ENCODE measurements at places on chromosomes 6 and 20.

DNA sequence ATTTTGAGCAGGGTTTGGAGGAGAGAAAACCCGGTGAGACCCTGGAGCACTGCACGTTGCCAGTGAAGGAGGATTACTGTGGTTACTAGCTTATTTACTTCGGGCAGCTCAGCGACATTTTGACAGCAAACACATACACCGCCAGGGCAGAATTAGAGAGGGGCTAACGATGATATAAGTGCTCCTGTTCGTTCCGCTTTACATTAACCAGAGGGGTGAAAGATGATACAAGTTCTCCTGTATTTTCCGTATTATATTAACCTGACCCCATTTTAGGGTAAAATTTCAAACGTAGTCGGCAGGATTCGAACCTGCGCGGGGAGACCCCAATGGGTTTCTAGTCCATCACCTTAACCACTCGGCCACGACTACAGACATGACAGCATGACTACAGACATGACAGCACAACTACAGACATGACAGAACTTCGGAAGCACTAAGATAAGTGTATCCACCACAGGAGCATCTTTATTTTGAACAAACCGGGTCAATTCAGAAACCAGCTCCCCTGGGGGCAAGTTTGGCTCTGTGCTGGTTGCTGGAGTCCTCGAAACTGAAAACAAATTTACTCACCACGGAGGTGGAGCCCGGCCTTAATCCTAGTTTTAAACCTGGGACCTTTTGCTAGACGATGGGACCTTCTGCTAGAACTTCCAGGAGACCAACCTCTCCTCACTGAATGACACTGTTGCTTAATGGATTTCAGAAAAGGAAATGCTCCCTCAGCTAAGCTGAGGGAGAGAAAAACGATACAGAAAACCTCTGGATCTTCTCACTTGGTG is 80.4 kb upstream of the ZNF184 start:
- no peak for DNase-seq

DNA sequence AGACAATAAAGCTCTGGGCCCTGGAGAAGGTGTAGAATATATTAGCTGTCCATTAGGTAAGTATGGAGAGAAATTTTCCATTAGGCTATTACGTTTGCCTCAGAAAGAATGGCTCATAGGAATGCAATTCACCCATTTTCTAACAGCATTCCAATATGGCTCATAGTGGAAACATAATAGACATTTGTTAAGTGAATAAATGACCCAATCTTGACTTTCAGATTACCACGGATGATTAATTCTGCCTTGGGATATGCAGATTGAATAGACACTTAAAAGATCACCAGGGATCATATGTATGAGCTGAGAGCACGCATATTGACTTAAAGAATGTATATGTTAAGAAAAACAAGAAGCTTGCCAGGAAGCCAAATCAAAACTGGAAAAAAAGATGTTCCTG is 209.1 kb upstream of the CDYL start:
- no peak for DNase-seq

- DNase-seq: no peak
Measured at GRCh38 chr6:107991061-107991460, 33.1 kb upstream of the SEC63 start.

- DNase-seq: no peak
Measured at GRCh38 chr6:108797951-108798669, 50.1 kb upstream of the ARMC2 start.

- DNase-seq: no peak
Measured at GRCh38 chr20:58695895-58696375, 3.3 kb downstream of the NPEPL1 start.

DNA sequence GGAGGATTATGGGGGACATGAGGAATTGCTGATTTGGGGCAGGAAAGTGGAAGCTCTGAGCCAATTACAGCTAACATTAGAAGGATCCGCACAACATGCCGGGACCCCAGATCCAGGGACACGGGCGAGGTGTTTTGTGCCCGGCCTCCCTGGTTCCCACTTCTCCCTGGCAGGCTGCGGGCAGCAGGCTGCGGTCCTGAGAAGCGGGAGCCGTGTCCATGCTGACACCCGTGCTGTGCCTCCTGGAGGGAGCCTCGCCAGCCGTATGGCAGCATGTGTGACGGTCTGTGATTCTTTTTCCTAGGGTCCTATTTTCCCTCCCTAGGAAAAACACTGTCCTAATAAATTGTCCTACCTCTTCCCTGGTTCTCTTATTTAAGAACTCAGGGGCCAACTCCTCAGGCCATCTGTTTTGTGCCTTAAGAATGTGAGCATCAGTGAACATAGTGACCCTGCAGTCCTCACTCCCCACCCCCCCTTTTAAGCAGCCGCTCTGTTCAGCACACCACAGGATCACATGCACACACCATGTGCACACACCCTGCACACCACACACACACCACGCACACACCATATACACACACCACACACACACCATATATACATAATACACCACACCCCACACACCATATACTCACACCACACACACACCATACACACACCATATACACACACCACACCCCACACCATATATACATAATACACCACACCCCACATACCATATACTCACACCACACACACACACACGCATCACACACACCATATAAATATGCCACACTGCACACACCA is 49.9 kb downstream of the DACT2 start:
- no peak for DNase-seq

GRCh38 chr20:7744411-7744810 is 195.8 kb downstream of the HAO1 start:
- no peak for DNase-seq

DNA sequence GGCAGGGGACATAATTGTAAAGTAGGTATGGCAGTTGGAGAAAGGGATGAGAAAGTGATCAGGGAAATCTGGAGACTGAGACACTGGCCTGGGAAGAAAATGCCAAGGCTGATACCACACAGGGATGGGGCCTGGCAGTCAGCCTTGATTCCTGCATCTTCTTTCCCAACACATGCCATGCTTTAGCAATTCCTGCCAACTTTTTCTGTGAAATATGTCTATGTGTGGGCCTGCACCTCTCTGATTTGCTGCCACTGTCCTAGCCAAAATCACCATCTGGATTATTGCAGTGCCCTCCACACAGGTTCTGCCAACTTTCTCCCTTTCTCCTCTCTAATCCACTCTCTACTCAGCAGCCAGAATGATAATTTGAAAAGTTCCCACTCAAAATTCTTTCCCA is 759.8 kb upstream of the CITED2 start:
- no peak for DNase-seq

DNA sequence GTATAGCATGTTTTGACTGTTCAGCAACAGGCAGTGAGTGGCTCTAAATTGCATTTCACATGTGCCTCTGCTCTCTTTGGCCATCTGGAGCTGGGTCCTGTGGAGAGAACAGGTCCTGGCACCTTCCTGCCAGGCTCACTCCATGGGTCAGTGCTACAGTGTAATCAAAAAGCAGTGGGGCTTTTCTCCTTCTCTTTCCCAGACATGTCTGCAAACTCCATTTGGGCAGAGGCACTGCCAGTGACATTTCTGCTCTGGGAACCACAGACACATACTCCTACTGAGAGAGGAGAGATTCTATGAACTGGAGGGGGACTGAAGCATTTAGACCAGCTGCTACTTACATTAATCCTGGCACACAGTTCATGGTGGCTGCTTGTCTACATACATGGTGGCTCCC is 68.3 kb upstream of the TRAF3IP2 start:
- DNase-seq: no peak

DNA sequence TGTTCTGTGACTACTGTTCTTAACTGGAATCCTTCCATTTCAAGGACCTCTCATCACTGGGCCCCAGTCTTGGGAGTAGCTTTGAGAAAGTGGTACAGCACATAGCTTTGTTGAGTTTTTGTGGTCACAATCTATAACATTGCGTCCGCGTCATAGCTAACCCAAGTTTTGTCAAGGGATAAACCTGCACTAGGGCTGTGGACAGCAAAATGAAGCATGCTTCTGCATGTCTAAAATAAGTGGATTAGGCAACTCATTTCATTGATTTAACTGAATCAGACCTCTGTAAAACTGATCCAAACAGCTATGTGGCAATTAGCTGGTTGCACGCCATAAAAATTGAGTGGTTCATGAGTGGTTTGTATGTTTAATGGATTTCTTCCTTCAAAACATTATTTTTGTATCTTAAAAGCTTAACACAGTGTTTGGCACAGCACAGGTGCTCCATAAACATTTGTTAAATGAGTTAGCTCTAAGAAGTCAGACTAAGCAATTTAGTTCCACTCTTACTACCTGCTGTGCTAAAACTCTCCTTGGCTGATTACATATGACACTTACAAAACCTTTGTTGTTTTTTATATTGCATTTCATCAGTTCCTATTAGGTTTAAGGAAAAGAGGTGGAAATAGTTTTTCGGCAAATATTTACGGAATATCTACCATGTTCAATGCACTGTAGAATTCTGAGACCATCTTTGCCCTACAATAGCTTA is 160.3 kb upstream of the ATXN1 start:
- no peak for DNase-seq

GRCh38 chr6:136254851-136255466 is 4.8 kb upstream of the MTFR2 start:
- DNase-seq: no peak

GRCh38 chr6:135939208-135939591 is 87.7 kb downstream of the PDE7B start:
- DNase-seq: no peak

DNA sequence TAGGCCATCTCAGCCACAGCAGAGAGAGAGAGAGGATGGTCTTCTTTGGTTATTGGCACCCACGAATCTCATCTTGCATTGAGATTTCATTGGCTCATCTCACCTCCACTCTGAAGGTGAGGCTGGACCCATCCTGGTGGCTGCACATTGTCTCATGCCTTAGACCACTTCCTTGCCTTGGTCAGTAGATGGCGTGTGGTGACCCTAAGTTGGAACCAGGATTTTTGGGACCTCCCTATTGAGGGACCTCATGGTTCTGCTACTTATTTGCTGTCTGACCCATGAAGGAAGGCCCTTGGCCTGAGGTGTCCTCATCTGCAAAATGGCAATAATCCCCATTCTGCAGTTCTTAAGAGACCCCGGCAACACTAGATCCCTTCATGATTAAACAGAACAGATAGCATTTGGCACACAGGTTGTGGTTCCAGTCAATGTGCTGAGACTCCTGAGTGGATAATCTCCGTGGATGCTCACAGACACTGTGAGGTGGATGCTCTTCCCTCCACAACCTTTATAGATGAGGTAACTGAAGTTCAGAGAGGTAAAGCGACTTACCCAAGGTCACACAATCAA is 21.5 kb upstream of the AAR2 start:
- no peak for DNase-seq

DNA sequence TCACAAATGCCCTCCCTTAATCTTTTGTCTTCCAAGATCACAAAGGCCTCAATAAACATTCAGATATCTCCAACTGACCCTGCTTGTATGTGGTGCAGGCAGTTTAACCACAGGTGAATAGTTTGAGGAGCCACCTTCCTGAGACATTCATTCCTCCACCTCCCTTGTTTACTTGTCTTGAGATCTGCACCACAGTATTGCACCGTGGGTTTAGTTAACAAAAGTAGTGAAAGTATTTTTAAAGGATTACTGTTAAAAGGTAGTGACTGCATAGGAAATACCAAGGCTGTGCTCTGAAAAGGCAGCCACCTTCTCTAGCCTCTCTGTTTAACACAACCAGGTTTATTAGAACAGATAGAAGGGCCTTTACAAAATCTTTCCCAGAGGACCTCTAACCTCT is 46.5 kb downstream of the SESN1 start:
- DNase-seq: no peak

DNA sequence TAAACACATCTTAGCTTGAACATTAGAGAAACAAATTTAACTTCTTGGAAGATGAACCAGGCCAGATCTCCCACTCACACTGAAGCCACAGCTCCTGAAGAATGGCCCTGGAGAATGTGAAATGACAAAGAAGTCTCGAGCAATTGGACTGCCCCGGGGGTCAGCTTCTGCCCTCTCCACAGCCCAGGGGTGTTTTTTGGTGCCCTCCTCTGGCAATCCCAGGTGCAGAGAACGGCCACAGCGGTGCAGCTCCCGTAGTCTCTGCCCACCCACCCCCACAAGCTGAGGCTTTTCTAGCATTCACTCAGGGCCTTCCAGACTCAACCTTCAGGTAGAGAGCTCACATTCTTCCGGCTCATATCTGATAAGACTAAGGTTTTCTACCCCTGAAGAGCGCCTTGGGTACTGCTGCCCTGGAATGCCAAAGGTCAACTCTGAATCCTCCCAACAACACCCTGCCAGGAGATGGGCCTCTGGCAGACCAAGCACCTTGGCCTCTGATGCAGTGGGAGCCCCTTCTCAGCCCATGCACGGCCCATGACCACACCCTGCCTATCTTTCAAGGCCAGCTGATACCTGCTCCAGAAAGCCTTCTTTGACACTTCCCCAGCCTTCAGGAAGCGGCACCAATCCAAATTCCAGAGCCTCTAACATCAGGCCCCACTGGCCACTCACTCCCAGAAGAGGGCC is 208.3 kb downstream of the SYNDIG1 start:
- DNase-seq: no peak

DNA sequence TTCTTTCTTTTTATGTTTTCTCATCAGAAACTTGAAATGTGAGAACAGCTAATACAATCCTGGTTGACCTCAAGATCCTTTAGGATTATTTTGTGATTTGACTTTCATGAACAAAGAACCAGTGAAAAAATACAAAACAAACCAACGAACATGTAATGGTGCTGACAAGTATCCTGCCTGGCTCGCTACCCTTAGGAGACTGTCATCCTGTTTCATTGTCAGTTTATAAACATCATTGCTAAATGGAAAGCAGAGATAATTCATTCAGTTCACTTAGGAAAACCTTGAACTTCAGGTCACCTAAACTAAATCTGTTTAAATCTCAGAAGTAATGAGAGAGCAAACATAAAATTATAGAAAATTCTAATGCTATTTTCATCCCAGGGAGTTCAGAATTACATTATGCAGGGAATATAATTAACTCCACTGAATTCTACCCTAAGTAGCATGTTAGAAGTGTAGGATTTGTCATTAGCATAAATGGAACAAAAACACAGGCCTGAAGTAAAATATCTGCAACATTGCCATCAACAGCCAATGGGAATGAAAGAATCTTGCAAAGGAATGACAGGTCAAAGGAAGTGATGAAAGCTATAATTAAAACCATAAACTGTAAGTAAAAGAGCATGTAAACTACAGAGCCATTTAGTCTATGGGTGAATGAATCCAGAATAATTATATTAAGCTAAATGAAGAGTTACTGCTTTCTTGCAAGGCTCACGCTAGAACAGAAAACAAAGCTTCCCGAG is 401.2 kb upstream of the MANEA start:
- no peak for DNase-seq

DNA sequence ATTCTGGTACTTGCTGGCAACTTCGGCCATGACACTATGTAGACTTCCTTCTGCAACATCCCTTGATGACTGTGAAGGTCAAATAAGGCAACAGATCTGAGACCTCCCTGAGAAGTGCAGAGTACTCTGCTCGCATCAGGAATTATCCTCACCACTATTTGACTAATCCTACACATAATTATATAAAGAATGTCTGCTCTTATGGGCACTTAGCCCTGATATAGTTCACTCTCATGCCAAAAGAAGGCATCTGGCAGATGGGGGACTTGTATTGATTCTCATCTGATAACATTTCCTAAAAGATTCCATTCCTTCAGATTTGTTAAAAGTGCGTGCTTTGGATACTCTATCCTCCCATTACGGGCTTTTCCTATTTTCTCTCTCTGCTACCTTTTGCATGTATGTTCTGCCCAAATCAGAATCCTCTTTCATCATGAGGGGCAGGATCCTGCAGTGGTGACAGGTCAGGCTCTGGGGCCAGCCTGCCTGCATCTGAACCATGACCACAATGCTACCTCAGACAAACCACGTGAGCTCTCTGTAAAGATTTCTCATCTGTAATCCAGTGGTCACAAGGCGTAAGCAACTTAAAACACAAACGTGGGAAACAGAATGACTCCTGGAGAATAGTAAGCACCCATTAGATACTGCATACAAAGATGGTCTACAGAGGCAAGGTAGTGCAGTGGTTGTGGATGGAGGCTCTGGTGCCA is 134.0 kb downstream of the GJA10 start:
- DNase-seq: no peak
